ENCODE measurements at places on chromosomes 5 and 9.

- DNase-seq = no peak
Observed at GRCh38 chr9:81477669-81478068, 211.7 kb downstream of the TLE1 start.

GRCh38 chr5:71652349-71652748 lies 65.2 kb downstream of the MCCC2 start:
- DNase-seq = no peak

DNA sequence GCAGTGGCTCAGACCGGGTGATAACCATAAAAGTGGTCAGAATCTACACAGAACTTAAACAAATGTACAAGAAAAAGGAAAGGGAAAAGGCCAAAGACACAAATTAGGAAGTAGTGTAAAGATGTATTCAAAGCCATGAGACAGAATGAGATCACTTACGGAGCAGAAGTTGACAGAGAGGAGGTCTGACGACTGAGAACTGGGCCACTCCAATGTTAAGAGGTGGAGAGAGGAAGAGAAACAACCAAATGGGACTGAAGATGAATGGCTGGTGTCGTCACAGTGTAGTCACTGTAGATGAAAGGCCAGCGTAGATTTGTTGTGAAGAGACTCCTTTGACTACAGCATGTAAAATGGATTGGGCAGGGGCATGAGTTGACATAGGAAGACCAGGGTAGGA lies 114.4 kb downstream of the DROSHA start:
- DNase-seq = no peak

- DNase-seq = no peak
Observed at GRCh38 chr9:5321058-5321457, 16.5 kb upstream of the RLN2 start.

- DNase-seq = no peak
Observed at GRCh38 chr9:19511694-19512093, 102.9 kb downstream of the ACER2 start.

DNA sequence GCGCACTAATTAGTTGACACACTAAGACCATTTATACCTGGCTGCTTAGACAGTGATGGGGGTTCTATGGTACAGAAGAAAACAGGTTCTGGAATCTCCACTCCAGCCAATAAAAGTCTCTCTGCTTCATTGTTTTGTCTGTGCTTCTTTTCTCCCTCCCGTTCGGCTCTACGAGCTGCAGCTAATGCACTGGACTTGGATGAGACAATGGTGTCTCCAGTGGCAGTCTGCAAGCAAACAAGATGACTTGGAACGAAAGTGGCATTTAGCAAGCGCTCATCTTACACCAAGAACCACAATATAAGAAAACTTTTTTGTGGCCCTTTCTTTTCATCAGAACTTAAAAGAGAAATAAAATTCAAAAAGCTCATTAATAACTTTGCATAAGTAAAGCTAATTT lies 30.2 kb downstream of the GFM2 start:
- DNase-seq = no peak

GRCh38 chr9:29336281-29336680 lies 1763.0 kb upstream of the C9orf72 start:
- DNase-seq = no peak

DNA sequence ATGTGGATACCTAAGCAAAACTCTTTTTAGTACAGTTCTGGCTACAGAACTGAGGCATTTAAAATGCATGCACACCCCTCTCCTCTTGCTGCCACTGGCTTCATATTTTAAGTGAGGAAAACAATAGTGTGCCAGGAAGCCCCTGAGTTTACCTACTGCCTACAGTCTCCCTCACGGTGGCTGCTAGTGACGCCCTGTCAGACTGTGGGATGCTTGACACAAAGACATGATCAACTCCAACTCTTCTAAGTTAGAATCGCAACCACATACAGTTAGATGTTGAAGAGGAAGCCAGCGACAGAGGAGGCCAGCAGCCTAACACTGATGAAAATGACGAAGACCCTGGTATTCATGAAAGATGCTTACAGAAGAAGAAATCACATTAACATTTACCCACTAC lies 1.3 kb downstream of the SEC16A start:
- DNase-seq = no peak

DNA sequence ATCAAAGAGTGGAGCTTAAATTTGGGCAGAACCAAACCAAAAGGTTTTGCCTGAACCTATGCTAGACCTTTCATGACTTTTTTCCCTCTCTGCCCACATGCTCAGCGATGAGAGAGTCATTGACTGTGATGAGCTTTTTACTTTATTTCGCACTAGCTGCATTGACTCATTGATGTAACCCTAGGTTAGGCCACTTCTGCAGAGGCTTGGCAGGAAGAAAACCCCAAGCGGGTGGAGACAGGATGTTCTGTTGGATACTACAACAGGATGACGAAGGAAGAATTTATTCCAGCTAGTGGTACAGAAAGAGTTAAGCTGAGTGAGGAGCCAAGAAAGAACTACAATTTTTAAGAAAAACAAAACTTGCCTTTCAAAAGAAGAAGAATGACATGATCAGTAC lies 18.4 kb downstream of the AGXT2 start:
- DNase-seq = no peak

DNA sequence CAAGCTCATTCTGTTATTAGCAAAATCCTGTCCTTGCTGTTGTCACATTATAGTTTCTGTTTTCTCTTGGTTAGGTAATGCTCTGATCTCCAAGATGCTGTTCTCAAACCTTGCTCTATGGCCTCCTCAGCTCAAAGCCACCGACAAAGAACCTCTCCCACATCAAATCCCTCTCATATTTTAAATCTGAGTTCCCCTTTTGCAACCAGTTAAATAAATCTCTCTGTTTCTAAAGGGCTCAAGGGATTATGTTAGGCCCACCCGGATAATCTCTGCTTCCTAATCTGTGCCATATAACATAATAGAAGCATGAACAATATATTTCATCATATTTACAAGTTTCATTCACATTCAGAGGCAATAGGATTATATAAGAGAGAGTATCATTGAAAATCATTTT lies 286.0 kb downstream of the CYLC2 start:
- DNase-seq = no peak

GRCh38 chr5:119009131-119009530 lies 20.8 kb upstream of the DTWD2 start:
- no peak for DNase-seq

GRCh38 chr5:79963261-79964061 lies 27.6 kb downstream of the MTX3 start:
- no peak for DNase-seq

DNA sequence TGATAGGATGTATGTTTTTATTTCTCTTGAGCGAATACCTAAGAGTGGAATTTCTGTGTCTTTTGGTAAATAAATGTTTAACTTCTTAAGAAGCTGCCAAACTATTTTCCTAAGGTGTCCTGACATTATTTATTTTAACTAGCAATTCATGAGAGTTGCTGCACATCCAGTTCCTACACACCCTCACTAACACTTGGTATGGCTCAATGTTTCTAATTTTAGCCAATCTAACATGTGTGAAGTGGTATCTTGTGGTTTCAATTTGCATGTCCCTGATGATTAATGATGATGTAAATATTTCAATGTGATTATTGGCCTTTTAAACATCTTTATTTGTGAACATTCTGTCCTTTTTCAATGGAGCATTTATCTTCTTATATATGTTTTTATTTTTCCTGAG lies 2095.5 kb upstream of the C9orf72 start:
- no peak for DNase-seq

DNA sequence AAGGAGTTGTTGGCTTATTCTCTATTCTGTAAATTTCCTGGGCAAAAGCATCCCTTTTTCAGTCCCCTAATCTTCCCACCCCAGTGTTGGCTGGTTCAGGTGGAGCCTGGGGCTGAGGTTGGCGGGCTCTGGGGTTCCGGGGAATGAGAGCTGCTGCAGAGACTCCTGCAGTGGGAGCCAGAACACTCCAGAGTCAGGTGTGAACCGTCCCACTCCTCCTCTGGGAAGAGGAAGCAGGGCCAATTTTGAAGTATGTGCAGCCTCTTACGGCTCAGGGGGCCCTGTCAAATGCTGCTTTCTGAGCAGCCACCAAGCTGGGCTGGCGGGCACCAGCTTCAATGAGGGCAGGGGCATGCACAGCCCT lies 42.8 kb downstream of the JADE2 start:
- DNase-seq = no peak

DNA sequence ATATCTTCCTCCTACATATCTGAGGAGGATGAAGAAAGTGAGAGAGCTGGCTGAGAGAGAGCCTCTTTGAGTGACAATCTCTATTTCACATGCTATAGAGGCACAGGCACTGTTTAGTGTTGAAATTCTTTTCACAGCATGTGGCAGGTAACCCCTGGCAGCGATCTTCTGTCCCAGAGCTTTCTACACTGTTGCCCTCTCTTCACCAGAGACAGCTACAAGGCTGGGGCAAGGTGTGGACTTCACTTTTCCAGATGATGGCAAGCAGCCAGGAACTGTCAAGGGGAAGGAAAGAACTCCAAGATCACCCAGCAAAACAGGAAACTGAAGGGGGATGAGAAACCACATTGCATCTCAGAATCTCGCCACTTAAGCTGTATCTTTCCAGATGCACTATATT lies 205.2 kb downstream of the CAAP1 start:
- DNase-seq = no peak

DNA sequence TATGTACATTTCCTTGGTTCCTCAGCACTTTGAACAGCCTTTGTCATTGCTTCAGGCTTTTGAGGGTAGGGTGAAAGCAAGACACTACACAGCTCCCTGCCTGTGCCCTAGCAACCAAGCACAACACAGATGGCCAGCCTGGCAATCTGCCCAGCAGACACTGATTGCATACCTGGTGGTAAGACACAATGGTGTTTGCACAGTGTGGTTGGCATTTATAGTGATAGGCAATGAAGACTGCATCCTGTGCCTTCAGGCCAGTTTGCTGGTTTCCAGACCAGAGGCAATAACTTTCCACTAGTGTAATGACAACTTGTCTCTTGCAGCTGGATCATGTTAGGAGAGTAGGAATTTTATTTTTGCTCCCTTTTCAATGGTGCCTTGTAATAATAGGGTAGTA lies 144.5 kb upstream of the TNC start:
- DNase-seq = no peak

GRCh38 chr9:130042406-130042884 lies 544 bp downstream of the FNBP1 start:
- DNase-seq = no peak

DNA sequence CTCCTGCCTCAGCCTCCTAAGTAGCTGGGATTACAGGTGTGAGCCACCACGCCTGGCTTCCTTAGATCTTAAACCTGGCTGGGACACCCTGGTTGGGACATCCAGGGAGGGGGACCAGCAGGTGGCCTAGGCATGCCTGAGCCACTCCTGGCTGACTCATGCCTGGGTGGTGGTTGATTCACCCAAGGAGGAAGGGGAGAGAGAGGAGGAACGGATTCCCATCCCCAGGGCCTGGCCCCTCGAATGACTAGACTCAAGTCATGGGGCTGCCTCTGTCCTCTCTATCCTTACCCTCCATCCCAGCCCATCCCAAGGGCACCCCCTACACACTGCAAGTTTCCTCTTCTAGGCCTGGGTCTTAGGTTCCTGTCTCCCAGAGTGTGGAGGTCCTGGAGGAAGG lies 12.7 kb downstream of the EEIG1 start:
- DNase-seq = no peak

- DNase-seq = no peak
Observed at GRCh38 chr5:41509399-41510175, 814 bp downstream of the PLCXD3 start.

DNA sequence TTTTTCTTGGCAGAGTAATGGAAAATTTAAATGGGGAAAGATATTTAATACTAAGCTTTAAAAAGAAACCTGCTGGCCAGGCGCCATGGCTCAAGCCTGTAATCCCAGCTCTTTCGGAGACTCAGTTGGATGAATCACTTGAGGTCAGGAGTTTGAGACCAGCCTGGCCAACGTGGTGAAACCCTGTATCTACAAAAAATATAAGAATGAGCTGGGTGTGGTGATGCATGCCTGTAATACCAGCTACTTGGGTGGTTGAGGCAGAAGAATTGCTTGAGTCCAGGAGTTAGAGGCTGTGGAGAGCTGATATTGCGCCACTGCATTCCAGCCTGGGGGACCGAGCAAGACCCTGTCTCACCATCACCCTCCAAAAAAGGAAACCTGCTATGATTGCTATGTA lies 32.8 kb downstream of the TUT7 start:
- no peak for DNase-seq
